ENCODE measurements at places on chromosomes 16 and 17.
A peak's percentile ranks its signal among the peaks of the same experiment; 100 is the strongest.

DNA sequence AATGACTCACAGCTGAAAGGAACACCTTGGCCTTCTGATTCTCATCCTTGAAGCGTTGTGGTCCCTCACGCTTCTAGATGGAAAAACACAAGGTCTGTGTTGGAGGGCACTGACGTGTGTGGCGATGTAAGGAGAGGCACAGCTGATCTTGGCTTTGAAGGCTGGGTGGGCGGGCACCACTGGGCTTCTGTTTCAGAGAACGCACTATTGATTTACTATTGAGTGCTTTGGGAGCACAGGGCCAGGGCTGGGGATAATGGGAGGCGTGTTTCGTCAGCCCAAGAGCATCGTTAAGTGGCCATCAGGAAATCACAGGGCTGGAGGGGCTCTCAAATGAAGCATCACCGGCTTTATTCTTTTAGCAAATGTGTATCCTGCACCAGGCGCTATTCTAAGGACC lies 70.7 kb downstream of the CMIP start:
- no peak for DNase-seq

- DNase-seq: no peak
Observed at GRCh38 chr16:9964426-9964825, 217.8 kb downstream of the GRIN2A start.

- no peak for DNase-seq
Observed at GRCh38 chr17:38571833-38572668, 33.7 kb downstream of the SRCIN1 start.

DNA sequence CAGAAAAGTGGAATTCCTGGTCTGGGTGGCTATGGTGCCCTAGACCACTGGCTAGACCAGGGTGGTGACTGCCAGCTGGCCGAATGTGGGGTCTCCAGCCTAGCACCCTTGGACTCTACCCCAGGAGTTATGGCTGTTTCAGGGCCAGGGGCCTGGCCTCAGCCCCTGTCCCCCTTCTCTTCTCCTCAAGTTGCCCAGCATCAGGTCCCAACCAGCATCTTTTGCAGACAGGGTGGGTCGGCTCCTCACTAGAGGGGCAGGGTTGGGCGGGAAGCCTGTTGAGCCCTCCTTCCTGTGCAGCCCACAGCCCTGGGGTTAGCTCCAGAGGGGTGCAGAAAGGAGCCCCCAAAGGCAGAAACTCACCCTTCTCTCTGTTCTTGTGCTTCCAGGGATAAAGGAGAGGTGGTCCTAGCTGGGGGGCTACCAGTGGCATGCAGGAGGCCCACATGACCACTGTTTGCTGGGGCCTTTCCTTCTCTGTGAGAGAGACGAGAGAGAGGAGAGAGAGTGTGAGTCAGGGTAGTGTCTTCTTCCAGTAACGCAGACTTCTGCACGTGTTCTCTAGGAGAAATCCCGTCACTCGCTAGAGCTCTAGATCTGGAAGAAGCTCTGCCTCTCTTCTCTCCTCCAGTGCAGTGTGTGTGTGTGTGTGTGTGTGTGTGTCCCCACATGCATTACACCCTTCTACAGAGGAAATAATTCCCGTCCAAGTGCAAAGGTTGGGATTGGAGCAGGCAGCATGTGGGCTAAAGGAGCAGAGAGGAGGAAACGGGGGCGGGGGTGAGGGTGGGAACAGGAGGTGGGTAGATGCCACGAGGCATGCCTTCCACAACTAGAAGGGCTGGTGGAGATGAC lies 209.4 kb downstream of the SEC14L1 start:
- no peak for DNase-seq

DNA sequence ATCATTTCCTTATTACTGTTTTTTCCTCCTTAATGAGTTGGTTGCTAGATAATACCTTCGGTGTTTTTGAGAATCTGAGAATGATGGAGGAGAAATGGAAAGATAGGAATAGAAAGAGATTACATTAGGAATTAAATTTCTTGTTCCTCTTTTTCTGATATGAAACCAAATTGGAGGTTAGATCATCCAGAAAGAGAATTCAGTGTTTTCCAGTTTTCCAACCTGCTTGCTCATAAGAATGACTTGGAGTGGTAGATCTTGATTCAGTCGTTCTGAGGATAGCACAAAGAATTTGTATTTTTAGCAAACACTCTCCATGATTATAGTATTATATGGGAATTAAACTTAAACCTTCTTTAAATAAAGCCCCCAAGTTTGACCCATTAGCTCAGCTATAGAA lies 35.9 kb downstream of the PITPNC1 start:
- DNase-seq: no peak

DNA sequence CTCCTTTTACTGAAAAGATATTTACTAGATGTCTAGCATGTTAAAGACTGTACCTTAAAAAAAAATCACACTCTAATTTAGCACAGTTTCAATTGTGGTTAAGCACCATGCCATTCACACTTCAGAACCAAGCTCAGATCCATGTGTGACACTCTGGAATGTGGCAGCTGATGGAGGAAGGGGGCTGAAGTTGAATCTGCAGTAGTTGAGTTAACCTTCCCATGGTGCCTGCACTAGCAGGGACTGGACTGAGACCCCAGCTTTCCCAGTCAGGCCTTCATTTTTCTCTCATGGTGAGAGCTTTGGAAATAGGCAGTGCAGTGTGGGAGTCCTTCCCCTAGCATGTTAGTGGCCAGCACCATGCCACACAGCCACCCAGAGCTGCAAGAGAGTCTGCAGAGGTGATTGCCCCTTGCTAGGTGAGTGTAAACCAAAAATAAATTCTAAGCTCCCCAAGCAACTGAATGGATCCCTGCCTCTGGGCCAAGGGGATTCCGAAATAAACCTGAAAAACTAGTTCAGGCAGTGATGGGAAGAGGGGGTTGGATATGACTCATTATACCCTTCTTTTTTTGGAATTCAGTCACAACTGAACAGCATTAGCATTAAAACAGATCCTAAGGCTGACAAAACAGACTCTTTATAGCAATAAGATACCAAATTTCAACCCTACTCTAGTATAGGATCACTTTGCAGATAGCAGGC lies 208.5 kb downstream of the WWOX start:
- DNase-seq: no peak

DNA sequence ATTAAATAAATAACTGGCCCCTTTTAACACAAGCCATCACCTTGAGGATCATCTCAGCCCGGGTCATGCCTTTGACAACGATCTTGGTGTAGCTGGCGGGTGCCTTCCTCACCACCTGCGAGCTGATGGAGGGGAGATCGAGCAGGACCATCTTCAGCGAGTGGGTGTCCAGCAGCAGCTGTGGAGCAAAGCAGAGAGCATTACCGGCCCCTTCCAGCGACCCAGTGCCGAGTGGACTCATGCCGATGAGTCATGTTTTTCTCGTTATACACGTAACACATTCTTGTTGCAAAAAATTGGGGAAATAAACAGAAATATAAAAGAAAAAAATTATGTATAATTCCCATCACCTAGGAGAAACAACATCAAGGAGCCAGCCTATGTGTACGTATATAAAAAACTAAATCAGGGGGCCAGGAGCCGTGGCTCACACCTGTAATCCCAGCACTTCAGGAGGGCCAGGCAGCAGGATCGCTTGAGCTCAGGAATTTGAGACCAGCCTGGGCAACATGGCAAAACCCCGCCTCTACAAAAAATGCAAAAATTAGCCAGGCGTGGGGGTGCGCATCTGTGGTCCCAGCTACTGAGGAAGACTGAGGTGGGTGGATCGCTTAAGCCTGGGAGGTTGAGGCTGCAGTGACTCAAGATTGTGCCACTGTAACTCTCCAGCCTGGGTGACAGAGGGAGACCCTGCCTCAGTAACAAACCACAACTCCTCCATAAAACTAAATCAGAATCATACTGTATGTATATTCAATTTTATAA lies 169.1 kb upstream of the RPH3AL start:
- DNase-seq: no peak

DNA sequence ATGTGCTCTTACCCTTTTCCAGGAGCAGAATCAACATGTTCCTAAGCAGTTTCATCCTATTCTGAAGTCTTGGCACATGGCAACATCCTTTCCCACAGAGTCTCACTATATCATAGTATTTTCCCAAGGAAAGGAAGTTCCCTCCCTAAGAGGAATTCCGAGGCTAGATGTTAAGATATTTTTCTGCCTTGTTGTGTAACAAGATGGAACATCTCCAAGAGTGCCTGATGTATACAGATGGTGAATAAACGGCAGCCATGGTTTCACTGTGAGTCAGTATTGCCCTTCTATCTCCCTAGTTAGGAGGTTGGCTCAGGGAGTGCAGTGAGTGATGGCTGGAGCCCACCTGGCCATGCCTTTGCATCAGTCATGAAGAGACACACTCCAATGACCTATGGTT lies 48.2 kb downstream of the SPACA3 start:
- DNase-seq: no peak

DNA sequence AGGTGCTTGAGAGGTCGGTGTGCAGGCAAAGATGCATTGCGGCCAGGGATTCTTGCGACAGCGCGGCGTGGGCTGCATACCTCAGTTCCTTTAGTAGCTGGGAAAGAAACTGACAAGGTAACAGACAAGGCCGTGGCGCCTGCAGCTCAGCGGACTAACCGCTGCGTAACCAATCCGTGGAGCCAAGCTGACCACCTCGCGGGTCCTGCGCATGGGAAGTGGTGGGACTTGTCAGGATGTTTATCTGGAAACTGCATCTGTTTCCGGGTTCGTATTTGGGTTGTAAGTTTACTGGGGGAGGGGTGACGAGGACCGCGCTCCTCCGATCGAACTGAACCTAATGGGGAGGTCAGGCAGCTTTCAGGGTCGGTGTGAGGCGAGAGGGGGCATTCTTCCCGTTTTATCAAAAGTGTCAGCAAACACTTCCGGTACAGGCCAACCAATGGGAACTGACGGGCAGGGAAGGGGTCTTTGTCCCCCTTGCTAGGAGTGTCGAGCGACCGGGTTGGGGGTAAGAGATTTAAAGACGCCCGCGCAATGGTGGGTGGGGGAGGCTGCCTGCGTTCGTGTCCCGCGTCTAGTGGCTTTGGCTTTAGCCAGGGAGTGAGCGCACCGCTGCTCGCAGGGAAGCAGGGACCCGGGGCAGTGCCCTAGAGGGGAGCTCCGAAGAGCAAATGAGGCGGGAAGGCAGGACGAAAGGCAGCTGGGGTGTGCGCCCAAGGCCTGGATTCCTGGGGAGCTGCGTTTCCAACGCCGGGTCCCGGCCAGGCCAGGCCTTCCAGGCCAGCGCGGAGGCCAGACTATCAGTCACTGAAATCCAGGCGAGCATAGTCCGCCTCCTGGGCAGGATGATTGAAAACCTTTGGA lies 7.0 kb downstream of the IRX6 start:
- no peak for DNase-seq

DNA sequence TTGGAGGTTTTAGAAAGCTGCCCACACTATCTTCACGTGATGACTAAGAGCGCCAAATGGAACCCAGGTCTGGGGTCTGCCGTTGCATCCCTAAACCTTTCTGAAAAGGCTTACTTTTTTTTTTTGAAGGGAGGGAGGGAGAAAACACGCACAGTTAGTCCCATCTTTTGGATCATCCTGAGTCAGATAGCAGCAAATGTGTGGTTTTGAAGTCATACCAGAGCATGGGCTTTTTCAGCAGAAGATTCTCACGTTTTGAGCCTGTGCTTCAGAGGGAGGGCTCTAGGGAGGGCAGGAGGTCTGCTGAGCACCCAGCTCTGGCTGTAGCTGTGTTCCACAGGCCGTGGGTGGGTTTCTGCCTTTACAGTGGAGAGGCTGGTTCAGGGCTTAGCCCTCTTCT lies 194.7 kb downstream of the SNX29 start:
- DNase-seq: no peak

- no peak for DNase-seq
Observed at GRCh38 chr16:84593825-84594724, 23.8 kb downstream of the COTL1 start.

GRCh38 chr17:77802333-77802615 lies 156.2 kb upstream of the TNRC6C start:
- DNase-seq: no peak

GRCh38 chr17:61662741-61663140 lies 71.7 kb upstream of the NACA2 start:
- DNase-seq: no peak

- no peak for DNase-seq
Observed at GRCh38 chr16:55662644-55663031, 6.8 kb downstream of the SLC6A2 start.

- no peak for DNase-seq
Observed at GRCh38 chr17:72640415-72641165, 451.9 kb downstream of the SLC39A11 start.

GRCh38 chr17:3534881-3535252 lies 22.7 kb downstream of the TRPV3 start:
- DNase-seq: no peak

- DNase-seq: no peak
Observed at GRCh38 chr17:58150394-58150793, 2.2 kb downstream of the OR4D1 start.

- peak; percentile 57 for DNase-seq
Observed at GRCh38 chr17:41579484-41580243, 7.0 kb downstream of the KRT14 start.

- no peak for DNase-seq
Observed at GRCh38 chr17:37576281-37576680, 32.9 kb downstream of the SYNRG start.

DNA sequence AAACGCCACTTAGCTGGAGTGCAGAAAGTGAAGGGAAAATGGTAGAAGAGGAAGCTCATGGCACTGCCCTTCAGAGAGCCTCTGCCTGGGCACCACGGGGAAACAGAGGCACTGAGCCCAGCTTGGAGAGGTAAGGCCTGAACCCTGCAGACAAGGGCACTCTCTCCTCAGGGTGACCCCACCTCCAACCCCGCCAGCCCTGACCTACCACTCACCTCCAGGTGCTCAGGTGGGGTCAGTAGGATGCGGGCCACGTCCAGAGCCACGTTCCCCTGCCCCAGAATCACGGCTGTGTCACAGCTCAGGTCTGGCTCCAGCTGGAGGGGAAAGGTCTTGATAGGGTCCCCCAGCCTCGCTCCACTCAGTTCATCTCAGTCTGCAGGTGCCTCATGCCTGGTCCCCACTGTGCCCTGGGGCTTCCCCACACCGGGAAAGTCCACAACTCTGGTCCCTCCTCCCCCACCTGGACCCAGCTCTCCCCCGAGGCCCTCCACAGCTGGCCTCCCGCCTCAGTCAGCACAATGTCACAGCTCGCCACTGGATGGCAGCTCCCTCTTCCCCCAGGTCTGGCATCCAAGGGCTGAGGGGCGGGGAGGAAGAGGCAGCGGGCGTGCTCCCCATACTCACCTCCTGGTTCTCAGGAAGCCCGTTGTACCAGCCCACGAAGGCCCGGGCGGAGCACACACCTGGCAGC lies 6.0 kb upstream of the GRIN2C start:
- DNase-seq: no peak

DNA sequence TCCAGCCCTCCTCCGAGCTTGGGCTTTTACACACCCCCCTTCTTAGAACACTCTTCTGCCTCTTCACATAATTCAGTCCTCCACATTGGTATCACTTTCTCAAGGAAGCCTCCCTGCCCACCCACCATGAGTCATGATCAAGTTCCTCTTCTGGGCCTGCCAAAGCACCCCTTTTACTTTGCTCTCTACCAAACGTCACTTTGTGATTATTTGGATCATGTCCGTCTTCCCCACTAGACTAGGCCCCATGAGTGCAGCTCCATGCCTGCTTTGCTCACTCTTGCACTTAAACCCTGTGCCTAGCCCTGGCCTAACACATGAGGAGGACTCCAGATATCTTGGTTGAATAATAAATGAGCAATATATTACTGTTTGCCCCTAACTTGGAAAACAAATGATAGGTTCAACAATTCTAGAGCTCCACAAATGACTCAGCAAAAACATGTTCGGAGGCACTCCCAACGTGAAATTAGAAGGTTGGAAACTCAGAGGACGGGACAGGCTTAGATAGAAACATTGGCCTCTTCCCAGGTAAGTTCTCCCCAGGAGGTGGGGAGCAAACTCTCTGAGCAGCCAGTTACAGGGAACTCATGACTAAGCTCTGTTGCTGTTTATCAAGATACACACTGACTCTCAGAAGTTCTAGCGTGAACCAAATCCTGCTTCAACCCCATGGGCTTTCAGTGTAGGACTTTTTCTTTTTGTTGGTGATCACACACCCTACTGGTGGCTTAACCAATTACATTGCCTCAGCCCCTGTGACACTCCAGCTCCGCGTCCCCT lies 28.3 kb downstream of the G6PC1 start:
- DNase-seq: peak; percentile 6
